ENCODE measurements at places on chromosomes 2 and 18. TPM values are rescaled to one million over a fixed set of nuclear protein-coding genes. Genes with fewer than 3 reads are reported as not detected.

The DTNA gene
- polyA plus RNA-seq = 90.1 TPM

The MEMO1 gene
- 41.8 TPM for polyA plus RNA-seq

The RFX8 gene
- 2.1 TPM for polyA plus RNA-seq

DNA sequence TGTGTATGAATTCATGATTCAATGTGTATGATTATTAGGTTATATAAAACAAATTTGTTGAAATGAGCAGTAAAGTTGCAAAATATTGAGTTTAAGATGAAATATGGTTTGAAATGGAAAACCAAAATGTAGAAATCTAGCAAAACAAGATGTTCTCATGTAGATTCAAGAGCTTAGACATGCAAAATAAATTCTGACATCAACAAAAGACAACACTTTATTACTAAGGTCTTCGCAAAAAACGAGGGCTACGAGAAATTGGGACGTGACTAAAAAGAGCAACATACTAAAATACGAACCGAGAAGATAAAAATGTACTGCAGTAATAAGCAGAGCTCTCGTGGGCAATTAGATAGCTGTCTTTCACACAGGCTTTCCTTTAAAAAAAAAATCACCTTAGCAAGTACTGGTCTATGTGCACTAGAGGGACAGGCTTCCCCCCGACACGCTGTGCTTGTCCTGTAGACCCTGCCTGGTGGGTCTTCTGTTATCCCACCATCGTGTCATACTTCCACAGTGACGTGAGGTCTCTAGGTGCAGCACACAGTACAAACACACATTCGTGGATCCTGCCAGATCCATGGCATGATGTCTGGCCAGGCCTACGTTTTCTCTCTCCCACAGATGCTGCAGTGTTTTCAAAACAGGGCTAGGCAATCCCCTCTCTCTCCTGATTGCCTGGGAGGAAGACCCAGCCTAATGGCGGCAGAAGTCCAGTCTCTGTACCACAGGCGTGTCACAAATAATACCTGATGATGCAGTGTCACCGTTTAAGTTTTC, 240.8 kb downstream of the TCF4 start:
- DNase-seq = no peak

DNA sequence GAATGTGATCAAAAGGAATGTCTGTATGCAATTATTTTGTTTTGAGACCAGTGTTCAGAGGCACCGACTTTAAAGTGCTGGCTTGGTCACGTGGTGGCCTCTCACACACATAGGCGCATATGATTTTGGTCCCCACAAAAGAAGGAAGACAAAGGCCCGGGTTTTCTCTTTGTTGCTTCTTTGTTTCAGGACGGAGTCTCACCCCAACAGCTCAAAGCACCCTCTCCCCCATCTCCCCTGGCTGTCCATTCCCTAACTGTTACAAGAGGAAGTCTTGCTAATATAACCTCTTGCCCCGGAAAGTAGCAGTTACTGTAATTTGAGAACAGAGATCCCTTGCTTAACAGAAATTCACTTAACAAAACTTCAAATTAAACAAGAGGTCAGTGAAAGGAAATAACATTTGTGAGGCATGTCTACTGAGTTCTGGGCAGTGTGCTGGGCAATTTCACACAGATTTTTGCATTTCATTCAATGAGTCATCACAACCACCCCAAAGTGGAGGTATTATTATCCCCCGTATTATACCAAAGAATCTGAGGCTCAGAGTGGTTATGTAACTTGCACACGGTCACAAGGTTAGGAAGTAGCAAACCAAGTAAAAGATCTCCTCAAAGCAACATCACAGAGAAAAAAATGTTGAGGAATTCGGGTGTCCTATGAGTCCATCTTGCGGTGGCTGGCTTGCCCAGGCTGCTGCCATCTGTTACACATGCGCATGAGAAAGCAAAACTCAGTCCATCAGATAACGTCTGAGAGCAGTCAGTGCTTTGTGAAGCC, 75.8 kb downstream of the SDC1 start:
- DNase-seq = no peak

DNA sequence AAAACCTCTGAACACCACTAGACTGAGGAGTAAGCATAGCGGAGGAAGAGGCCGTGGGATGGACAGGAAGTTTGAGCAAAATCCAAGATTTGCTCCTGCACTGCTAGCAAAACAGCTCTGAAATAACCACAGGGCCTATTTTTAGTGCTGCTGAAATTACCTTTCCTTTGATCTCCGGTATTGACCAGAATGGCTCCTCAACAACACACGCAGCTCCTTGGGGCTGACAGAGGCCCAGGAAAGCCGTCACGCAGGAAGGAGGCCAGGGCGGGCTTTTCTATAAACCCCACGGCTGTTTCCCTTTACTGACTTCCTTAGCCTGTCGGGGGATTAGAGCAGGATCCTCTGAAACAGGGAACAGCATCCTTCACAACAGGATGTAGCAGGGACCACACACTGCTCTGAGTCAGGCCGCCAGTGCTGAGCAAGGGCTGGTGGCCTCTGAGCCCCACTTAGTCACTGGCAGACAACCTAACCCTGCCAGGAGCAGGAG, 80.8 kb upstream of the LCLAT1 start:
- DNase-seq = no peak

- DNase-seq = no peak
Observed at GRCh38 chr2:171406044-171406443, 27.7 kb downstream of the METTL8 start.

GRCh38 chr2:84858937-84859336, 21.9 kb downstream of the TRABD2A start:
- DNase-seq = no peak

Data from forelimb muscle (tissue), 1 donor.